ENCODE measurements at places on chromosomes 1 and 21.

DNA sequence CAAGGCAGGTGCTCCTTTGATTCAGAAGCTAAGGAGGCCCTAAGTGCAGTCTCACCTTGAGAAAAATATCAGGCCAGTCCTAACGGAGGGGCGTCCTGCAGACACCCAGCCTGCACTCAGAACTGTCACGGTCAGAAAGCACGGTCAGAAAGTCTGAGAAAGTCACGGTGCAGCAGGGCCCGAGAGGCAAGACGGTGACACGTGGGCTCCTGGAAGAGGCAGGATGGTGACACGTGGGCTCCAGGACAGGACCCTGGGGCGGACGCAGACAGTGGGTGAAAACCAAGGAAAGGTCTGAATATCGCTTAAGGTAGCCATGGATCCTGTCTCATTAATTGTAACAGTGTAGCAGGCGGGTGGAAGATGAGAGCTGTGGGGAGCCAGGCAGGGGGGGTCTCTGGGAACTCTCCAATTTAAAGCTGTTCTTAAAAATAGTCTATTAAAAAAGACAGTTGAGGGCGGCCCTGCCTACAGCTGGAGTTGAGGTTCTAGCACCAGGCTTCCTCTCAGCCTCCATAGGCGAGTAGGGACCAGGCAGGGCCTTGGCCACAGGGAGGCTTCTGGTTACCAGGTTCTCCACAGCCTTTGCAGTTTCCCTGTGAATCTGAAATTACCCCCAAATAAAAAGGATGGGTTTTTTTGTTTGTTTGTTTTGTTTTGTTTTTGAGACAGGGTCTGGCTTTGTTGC lies 65.2 kb downstream of the FAAP20 start:
- no peak for DNase-seq

- no peak for DNase-seq
These were observed 60.8 kb downstream of the FAM163A start for GRCh38 chr1:179803918-179804317.

DNA sequence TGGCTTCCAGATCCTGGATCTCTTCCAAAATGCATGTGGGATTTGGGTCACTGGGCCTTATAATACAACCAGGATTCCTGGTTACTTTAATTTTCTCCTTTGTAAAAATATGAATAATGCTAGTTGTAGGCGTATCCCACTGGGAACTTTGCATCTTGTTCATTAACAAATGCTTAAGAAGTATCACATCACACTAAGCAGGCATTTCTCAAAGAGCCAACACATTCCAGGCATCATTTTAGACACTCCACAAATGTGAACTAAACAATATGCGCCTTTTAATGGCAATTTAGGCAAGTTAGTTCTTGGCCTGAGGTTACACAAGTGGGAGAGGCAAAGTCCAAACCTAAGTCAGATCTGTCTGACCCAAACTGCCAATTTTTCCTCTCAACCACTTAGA lies 15.9 kb downstream of the BRINP2 start:
- no peak for DNase-seq

- peak; percentile 53 for DNase-seq
These were observed 68.0 kb upstream of the WDR26 start for GRCh38 chr1:224502459-224503160.

DNA sequence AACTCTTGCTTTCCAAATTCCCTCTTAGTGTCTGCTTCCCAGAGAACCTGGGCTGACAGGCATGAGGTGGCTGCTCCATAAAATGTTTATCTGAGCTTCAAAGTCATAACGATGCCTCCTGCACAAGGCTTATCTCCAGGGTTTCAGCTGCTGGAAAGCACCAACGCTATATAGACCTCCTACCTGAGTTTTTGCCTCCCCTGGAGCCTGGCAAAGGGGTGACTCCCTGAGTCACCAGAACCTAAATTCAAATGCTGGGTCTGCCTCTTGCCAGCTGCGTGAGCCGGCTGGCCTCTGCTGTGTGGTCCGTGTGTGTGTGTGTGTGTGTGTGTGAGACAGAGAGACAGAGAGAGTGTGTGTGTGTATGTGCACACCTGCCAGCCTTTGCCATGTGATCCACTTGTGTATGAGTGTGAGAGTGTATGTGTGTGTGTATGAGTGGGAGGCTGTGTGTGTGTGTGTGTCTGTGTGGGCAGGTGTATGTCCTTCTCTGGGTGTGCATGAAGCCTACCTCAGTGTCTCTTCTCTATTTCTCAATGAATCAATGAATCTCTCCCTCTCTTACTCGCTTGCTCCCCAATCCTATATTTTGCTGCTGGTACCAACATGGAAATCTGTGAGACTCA lies 714.9 kb downstream of the MATN1 start:
- DNase-seq, result no peak

GRCh38 chr1:205600085-205600484 lies 31.7 kb downstream of the ELK4 start:
- DNase-seq, result no peak

- peak; percentile 90 for DNase-seq
These were observed 22.3 kb downstream of the APP start for GRCh38 chr21:26148071-26148839.

DNA sequence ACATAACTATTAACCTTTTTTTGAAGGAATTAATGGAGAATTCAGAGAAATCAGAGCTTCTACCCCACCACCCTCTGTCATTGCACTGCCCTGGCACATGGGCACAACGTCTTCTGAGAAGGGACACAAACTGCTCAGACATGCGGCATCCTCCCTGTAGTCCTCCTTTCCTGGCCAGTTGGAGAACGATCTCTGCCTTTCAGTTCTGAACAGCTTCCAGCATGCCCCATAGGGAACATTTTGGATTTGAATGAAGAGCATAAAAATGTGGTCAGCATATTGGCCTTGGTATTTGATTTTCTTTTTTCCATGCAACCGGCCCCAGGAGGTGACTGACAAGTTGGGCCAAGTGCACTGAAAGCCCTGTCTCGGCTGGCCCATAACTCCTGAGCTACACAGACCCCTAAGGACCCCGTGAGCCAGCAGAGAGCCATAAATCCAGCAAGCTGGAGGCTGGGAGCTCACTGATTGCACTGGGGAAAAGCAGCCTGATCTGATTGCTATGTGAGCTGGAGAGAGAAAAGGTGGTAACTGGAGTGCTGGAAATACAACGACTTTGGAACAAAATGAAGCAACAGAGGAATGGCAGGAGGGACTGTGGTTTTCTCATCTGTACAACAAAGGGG lies 10.9 kb upstream of the BLACAT1 start:
- DNase-seq, result no peak

GRCh38 chr1:3928586-3928985 lies 28.5 kb upstream of the C1orf174 start:
- DNase-seq, result no peak

DNA sequence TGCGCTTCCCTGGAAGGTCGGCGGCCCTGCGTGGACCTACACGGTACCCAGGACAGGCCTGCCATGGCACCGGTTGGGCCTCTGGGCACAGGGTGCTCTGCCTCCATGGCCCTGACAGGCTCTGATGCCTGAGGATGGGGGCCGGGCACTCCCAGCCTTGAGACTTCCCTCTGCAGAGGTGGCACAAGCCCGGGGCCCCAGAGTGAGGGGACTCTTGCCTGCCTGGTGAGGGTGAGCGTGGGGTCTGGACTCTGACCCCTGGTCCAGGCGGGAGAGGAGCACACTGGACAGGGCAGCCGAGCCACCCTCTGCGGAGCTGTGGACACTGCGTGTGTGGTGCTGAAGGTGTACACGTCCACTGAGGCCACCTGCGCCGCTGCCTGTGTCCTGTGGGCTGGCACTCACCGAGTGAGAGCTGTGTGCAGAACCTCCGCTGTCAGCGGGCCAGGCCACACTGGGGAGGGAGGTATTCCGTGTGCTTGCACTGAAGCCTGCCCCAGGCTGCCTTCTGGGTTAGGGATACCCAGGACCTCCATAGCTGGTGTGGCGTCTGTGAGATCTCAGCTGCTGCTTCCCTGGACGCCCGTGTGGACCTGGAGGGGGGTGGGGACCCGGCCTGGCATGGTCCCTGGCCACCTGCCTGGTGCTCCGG lies 10.4 kb downstream of the SKI start:
- DNase-seq, result no peak
